ENCODE measurements at places on chromosomes 6 and 20. TPM values are rescaled to one million over a fixed set of nuclear protein-coding genes. Genes with fewer than 3 reads are reported as not detected.

DNA sequence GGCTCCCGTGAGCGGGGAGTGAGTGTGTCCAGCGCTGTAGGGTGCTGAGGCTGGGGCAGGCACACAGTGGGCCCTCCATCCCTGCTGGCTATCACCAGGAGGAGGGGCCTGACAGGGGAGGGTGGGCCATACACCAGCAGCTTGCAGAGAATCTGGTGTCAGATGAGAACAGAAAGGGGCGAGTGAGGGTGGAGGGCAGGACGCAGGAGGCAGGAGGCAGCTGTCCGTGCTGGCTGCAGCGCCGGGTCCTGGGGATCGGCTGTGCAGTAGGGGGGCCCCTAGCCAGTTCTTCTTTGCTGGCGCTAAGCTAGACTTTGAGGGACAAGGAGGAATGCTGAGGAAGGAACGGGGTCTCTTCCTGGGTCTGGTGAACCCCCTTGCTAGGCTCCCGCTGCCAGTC lies 1.6 kb upstream of the CABLES2 start:
- no peak for DNase-seq

DNA sequence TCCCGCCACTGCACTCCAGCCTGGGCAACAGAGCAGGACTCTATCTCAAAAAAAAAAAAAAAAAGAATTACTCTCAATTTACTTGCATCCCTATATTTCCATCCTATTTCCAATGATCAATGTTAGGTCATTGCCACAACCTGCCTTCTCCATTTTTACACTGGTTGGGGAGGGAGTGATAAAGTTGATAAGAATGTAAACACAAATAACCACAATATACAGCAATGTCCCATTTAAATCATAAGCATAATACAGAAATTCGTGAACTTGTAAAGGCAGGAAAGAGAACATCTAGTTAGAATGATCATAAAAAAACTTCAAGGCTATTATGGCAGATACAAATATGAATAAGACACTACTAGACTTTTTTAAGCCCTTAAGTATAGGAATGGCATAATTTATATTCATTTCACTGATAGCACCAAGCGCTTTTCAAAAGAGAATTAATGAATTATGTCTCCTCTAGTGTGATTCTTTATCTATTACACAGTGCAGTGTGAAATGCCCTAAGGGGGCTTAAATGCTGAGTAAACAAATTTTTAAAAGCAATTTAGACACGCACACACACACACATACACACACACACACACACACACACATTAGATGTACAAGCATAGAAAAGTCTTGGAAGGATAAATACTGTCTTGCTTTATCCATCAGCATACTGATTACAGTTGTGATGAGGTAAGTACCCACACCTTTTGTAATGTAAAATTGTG lies 33.5 kb upstream of the RAB23 start:
- no peak for DNase-seq

DNA sequence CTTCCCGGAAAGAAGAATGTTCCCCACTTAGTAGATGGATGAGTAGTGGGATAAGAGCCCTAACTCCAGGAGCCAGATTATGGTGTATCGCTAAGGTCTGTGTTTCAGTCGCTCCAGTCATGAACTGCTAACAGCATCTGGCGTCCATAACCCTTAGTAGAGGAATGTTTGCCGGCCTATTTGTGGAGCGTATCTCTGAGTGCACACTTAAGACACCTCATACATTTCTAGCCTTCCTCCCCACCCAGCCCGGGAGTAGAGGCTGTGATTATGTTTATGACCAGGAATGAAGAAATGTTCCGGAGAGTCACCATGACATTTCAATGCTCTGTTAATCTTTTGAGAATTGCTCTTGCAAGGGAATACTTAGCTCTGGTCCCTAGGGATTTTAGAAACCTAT lies 251.1 kb upstream of the SOX4 start:
- DNase-seq, result no peak

DNA sequence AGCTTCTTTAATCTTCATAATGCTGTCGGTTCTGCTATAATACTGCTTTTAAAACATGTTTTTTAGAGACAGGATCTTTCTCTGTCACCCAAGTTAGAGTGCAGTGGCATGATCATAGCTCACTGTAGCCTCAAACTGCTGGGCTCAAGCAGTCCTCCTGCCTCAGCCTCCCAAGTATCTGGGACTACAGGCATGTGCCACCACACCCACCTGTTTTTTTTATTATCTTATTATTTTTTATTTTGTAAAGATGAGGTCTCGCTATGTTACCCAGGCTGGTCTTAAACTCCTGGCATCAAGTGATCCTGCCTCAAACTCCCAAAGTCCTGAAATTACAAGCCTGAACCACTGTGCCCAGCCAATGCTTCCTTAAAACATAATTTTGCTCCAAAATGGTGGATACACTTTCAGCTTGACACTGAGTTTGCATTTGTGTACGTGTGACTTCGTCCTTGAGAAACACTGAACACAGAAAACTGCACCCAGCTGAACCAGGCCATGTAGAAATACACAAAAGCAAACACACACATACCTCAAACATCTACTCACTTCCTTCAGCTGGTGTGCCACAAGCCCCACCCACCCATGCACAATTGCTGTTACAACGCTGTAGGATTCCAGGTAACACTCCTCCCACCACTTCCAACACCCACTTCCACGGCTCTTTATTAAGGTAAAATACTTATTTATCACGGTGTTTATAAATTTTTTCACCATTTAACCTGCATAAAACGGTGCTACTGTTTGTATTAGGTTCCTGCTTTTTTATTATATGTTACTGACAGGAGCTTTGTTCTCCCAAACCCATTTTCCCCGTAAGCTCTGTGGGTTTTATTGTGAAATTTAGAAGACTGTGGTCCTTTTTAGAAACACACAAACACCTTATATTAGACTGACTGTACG lies 109.1 kb downstream of the TSHZ2 start:
- DNase-seq, result peak; percentile 75

DNA sequence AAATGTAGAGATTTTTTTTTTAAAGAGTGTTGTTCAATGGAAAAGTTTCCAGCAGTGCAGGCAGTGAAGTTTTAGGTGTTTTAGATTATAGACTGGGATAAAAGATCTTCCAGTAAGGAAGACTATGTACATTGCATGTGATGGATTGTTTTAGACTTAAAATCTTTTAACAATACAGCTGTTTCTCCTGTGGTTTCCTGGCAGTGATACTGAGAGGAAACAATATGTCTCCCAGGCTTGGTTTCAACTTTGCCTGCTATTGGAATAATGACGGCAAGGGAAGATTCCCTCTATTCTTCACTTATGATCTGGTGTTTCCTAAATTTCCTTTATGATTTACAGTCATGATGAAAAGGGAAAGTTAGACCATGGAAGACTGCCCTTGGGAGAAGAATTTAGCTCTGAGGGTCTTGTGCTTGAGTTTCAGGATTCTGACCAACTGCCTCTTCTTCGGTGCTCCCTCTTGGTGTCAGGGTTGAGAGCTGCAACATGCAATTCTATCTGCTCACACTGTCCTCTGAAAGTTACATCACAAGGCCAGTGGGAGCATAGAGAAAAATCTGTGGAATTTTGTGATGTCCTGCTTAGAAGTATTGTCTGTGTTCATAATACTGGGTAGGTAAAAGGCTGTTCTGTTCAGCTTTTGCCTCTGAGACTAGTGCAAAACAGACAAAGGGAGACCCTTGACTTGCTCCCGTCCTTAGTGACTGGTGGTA lies 262.8 kb upstream of the MAN1A1 start:
- no peak for DNase-seq

GRCh38 chr20:4153661-4154238 lies 138.4 kb upstream of the RNF24 start:
- DNase-seq, result no peak

Gene EFCAB8
- total RNA-seq, result 0.17 TPM

Gene GRM1
- not detected for total RNA-seq

Gene MUCL3
- total RNA-seq, result not detected
